ENCODE measurements at places on chromosomes 7 and 10.
A peak's percentile ranks its signal among the peaks of the same experiment; 100 is the strongest.

DNA sequence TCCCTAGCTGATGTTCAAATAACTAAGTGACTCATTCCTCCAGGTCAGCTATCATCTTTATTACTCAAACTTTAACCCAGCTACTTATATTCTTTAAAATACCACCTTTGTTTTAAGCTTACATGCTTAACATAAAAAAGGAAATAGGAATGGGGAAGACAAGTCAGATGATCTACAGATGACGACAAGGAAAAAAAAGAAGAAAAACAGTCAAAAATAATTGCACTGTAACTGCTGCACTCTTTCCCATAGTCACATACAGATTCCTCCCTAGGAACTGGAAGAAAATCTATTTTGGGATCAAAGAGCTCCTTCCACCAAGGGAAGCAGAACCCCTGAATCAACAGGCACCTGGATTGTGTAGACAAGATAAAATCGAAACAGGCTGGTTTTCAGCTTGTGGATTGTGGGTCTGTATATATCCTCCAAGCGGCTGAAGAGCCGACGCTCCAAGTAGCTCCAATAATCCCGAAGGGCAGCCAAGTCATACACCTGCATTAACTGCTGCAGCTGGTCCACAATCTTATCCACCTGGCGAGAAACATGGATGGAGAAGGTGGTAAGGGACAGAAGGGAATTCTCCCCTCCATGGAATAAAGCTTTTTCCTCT is 2.0 kb downstream of the WDR91 start:
- DNase-seq = no peak

- no peak for DNase-seq
These were observed 48.5 kb upstream of the BHLHA15 start for GRCh38 chr7:98162758-98163157.

DNA sequence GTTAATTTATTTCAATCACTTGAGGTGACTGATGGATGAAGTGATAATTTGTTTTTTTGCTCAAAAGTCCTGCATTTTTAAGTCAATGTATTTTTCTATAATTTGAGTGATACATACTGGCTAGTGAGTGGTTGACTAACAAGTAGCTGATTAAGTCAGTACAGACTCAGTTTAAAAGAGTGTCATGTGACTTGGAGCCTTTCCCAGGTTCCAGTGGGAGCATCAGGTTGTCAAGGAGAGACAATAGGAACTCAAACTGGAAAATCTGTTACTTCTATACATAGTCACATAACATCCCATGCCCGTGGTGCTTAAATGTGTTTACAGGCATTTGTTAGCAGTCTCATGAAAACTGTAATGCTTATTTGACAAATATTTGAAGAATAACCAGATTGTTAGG is 154.7 kb downstream of the ANK3 start:
- no peak for DNase-seq

DNA sequence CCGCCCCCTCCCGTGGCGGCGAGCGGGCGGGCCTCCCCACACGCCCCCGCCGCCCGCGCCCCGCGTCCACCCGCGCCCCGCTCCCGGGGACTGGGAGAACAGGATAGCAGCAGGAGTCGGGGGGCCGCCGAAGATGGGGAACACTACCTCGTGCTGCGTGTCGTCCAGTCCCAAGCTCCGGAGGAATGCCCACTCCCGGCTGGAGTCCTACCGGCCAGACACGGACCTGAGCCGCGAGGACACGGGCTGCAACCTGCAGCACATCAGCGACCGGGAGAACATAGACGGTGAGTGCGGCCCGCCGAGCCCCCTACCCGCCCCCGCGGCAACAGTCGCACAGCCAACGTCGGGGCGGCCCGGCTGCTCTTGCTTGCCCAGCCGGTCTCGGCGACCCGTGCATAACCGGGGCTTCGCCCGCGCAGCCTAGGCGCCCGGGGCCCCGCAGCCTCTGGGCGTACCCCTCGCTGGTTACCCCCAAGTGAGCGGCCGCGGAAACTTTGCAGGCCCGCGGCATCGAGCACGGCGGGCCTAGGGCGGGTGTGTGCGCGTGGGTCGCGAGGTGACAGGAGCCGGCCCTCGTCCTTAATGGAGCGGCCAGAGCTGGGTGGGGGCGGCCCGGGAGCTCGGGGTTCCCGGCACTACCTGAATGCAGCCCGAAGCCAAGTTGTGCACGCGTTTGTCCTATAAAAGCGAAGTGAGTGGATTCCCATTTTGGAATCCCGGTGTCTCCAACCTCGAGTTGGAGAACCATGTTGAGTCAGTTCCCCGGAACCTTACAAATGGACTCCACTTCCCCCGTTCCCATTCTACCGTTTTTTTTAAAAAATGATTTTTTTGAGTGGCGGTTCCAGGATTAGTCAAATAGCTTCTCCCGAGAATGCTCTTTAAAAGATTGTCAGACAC is 863 bp downstream of the CCNY start:
- peak; percentile 73 for DNase-seq

- no peak for DNase-seq
These were observed 42.3 kb downstream of the RELN start for GRCh38 chr7:103947026-103947655.

GRCh38 chr7:16356301-16356958 is 64.9 kb downstream of the CRPPA start:
- no peak for DNase-seq

DNA sequence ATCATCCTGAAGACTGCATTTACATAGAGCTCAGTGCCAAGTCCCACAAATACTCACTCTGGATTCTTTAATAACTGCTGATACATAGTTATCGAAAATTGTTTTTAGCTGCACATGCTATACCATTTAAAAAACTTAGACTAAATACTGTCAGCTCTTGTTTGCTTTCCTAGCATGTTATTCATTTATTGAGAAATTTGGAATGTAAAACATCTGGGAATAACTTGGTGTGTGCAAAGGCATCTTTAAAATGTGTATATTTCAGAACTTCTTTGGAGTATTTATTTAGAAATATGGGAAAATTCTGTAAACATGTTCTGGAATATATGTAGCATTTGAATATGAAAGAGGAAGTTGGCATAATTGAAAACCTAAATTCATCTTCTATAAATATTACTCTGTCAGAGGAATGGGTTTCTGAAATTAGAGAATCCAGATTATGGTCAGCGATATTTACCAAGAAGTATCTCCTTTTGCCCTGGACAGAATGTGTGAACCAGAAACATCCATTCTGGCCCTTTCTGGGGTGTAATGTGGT is 119.7 kb downstream of the ARID5B start:
- DNase-seq = no peak

DNA sequence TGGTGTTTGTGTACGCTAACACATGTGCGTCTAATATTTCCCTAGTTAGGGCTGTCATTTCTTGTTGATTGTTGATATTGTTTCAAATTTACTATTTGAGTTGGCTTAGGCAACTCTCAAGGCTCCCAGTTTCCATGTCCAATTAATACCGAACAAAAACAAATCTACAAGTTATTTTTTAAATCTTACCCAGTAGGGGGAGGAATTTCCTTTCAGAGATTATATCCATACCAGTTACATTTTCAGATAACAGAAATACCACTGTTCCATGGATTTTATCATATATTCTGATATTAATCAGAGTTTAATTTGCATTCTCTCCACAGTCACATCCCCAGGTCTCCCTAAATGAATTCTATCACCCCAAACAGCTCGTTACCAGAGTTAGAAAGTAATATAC is 7.2 kb upstream of the AKR1B10 start:
- no peak for DNase-seq

GRCh38 chr7:19378345-19378714 is 233.1 kb upstream of the FERD3L start:
- no peak for DNase-seq

DNA sequence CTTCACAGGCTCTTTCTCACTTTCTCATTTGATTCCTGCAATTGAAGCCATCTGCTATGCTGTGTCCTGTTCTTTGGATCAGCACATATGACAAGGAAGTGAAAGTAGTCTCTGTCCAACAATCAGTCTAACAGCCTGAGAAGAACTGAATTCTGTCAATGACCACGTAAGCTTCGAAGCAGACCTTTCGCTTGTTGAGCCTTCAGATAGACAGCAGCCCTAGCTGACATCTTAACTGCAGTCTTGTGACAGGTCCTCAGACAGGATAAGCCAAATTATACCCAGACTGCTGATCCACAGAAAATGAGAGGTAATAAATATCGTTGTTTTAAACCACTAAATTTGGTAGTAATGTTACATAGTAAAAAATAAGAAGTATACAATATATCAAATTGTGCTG is 691.0 kb upstream of the LRRTM3 start:
- no peak for DNase-seq

- no peak for DNase-seq
These were observed 217.9 kb downstream of the ADARB2 start for GRCh38 chr10:1519391-1519790.

- no peak for DNase-seq
These were observed 398.9 kb downstream of the PHTF2 start for GRCh38 chr7:78197447-78197846.

DNA sequence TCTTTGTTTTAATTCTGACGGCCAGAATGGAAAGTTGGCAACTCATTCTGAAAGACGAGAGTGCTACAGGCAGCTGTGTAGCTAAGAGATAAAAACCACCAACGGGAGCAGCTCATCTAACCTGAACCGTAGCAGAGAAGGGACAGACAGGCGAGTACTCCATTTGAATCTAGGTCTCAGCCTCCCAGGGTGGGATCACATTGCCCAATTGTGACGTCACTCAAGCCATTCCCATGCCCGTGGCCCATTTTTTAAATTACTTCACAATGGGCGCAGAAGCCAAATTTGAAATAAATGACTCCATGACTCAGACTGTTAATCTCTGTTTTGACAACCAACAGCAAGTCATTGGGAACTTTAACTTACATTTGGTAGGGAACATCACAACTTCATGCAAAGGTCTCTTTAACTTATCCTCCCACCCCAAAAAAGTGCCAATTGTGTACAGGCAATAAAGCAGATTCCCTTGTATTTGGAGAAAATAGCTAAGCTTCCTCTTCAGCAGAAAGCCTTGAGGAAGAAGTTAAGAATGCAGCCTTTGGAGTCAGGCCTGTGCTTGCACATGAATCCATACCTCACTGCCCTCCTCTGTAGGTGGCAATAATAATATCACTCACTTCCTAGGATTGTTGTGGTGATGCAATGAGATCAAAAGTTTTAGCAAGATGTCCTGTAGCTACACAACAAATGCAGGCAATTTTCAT is 93.2 kb upstream of the KIF5B start:
- no peak for DNase-seq

DNA sequence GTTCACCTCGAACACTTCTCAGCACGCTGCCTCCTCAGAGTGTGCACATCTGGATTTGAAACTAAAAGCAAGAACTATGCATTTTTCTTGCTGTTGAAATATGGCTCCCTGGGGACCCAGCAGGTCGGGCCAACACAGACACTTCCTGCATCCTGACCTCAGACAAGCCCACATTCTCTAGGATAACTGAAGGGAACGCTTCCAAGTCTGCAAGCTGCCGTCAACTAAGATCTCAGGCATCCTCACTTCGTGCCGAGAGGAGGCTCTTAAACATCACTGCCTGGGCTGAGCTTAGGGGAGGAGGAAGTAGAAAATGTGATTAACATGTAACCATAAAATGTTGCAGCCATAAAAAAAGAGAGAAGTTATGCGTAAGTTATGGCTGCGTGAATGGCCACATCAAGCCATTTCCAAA is 65.5 kb downstream of the PYROXD2 start:
- DNase-seq = no peak

GRCh38 chr7:28900311-28900710 is 57.8 kb downstream of the TRIL start:
- no peak for DNase-seq

DNA sequence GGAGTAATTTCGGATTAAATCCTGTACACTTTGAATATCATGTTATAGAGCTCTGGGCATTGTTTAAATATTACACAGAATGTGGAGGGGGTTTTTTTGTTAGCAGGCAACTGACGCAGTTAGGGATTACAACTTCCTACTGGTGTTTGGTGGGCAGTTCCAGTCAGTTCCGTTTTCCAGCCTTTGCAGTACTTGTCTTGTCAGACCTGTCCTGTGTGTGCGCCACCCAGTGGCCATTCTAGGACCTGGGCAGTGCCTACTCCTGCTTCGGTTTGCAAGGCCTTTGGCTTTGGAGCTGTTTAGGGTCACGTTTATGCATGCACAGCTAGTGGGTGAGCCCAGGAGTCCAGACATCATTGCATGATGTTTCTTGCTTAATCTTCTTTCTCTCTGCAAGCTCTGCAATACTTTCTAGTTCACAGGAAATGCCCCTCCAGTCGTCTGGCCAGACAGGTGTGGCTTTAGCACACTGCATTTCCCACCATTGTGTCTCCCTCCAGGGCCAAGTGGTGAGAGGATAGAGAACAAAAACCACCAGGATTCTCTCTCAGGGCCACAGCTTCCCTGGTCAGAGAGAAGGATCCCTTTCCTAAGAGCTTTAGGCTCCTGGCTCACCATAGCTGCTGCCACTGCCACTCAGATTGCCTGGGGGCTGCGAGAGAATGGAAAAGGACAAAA is 96.5 kb upstream of the TARP start:
- DNase-seq = peak; percentile 74

- no peak for DNase-seq
These were observed 380.4 kb upstream of the SORCS1 start for GRCh38 chr10:107544706-107545520.

DNA sequence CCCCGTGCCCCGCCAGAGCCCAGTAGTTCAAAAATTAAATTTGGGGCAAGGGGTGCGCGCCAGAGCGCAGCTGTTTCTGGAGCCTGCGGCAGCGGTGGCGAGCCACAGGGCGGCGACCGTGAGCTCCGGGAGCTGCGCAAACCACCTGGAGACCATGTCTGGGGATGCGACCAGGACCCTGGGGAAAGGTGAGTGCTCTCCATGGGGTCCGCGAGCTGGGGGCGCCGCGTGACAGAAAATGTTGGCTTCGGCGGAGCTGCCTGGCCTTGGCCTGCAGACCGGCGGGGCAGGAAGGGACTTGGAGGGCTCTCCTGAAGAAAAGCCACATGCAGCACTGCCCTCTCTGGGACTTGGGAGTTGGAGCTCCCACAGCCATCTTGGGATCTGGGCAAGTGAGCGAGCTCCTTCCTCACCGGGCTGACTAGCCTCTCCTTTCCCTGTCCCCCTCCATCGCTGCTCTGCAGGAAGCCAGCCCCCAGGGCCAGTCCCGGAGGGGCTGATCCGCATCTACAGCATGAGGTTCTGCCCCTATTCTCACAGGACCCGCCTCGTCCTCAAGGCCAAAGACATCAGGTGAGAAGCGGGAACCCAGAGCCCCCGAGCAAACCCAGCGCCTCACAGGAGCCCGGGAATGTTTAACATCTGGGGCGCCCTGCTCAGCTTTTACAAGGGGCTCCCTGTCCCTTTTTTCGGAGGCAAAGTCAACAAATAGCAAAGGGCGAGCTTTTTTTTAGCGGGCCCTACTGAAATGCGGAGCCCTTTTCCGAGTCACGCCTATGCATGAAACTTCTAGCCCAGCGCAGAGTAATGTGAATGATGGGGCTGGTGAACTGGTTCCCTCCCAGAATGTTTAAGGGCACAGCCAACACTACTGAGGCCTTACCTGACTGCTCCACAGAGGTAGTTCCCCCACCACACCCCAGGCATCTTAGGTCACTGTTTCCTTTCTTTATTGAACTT is 6.1 kb downstream of the GSTO2 start:
- DNase-seq = peak; percentile 17

GRCh38 chr7:50268223-50268622 is 36.3 kb upstream of the IKZF1 start:
- DNase-seq = no peak

GRCh38 chr7:153415632-153416031 is 636.6 kb upstream of the DPP6 start:
- no peak for DNase-seq

Data from stimulated activated effector memory CD8-positive, alpha-beta T cell treated with anti-CD3 and anti-CD28 coated beads, Interleukin-12 subunit alpha, Interleukin-12 subunit beta, amount 100 ng/mL, for 72 hours (primary cell).